Stimulated activated CD8-positive, alpha-beta memory T cell treated with anti-CD3 and anti-CD28 coated beads, Interleukin-7, amount 100 ng/mL, for 1 hour (primary cell): ENCODE measurements at places on chromosomes 1 and 21.

DNA sequence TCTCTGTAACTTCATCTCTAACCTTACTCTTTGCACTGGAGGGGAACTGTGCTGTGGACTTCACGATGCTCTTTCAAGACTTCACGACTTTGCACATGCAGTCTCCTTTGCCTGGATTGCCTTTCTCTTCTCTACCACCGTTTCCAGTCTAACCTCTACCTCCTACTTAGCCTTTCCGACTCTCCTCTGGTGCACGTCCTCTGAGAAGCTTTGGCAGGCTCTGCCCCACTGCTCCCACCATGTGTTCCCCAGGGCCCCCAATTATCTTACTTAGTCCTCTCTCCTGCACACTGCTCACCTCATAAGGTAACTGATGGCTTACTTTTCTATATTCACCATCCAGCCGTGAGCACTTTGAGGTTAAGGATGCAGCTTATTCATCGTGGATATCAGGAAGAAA lies 101.7 kb upstream of the GJB5 start:
- no peak for DNase-seq

GRCh38 chr1:8104278-8105236 lies 78.4 kb upstream of the ERRFI1 start:
- DNase-seq = no peak

GRCh38 chr1:55987491-55988249 lies 591.7 kb downstream of the PLPP3 start:
- no peak for DNase-seq

DNA sequence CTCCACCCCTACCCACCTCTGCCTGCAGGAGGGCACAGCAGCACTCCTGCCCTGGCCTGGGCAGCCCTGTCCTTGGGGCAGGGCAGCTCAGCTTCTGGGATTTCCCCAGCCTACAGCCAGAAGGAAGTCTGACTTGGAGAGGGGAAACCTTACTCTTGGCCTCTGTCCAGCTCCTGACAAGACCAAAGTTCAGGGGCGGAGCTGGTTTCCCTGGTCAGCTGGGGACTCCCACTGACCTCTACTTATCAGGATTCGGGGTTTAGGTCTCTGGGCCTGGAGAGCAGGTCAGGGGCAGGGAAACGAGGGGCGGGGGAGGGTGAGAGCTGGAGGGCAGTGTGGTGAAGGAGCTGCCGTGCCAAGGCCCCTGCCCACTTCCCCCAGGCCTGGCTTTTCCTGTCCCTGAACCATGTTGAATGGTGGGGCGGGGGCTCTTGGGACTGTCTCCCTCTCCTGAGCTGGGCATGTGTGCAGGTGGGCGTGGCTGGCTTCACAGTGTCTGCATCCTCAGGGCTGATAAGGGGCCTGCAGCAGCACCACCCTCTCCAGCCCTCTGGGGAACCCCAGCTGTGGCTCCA lies 16.8 kb upstream of the ETV3 start:
- no peak for DNase-seq

DNA sequence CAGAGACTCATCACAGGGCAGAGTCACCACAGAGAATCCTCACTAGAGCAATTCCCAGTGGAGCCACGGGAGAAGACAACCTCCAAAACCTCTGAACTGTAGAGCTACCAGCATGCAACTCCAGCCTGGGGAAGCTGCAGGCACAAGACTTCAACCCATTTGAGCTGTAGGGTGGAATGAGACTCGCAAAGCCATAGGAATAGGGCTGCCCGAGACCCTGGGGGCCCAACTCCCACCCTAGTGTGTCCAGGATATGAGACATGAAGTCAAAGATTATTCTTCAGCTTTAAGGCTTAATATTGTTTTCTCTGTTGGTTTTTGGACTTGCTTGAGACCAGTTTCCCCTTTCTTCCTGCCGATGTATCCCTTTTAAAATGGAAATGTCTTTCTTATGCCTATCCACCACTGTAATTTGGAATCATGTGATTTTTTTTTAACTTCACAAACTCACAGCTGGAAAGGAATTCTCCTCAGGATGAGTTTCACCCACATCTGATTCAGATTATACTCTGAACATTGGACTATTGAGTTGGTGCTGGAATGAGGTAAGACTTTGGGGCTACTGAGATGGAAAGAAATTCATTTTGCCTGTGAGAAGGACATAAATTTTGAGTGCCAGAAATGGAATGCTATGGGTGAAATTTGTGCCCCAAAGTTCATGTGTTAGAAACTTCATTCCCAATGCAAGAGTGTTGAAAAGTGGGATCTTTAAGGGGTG lies 59.6 kb upstream of the ST6GALNAC5 start:
- no peak for DNase-seq

DNA sequence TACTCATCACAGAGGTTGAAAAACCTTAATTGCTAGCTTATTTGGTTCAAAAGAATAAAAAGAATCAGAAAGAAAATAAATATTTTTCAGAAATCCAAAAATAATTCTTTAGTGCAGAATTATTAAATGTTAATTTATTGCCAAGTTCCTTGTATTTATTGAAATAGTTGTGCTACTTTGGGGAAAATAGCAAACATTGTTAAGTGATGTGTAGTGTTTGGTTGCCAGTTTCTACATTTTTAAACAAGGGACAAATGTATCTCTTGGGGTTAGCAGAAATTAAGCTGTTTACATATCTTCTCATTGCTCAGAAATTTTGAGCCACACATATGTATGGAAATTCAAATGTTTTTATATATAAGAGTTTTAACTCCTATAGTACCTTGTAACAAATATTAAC lies 775.0 kb downstream of the USP25 start:
- DNase-seq = no peak

GRCh38 chr1:153503766-153504165 lies 32.0 kb downstream of the S100A6 start:
- DNase-seq = no peak

DNA sequence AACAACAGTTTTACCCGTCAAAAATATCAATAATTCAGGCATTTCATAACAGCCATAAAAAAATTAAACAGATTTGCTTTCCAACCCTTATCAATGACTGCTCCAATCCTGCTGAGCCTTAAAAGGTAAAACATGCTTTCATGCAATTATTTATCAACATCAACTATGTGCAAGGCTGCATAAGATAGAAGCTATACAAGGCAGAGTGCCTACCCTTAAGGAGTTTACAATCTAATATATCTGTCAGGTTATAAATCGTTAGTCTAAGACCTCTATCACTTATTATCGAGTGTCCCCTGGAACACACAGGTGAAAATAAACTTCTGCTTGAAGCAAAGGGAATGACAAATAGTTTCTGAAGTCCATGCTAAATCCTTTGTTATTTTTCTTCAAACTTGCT lies 1.8 kb downstream of the ERRFI1 start:
- no peak for DNase-seq

DNA sequence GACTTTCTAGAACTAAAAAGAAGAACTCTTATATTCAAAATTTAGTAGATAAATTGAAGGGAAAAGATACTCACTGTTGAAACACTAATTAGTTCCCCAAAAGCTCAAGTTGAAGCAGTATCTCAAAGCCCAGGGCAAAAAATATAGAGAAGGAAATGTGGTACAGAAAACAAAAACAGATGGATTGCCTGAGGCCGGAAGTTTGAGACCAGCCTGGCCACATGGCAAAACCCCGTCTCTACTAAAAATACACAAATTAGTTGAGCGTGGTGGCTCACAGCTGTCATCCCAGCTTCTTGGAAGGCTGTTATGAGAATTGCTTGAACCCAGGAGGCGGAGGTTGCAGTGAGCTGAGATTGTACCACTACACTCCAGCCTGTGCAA lies 36.0 kb downstream of the FAM177B start:
- no peak for DNase-seq

GRCh38 chr1:150268340-150268704 lies 494 bp downstream of the APH1A start:
- peak; percentile 5 for DNase-seq

DNA sequence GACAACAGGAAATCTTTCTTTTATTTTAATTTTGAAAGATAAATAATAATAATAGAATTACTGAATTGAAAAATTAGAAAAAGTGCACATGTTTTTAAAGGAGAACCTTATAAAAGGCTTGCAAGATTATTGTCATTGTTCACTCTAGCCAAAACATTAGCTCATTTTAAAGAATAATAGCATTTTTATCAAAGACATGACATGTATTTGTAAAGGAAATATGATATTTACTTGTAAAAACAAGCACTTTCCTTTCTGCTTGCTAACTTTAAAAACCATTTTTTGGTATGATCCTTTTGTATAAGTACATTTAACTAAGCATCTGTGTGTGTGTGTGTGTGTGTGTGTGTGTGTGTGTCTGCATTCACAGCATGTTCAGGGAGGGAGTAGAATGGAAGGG lies 156.3 kb upstream of the C1orf87 start:
- no peak for DNase-seq

- no peak for DNase-seq
Measured at GRCh38 chr1:240342251-240342625, 250.6 kb downstream of the FMN2 start.

DNA sequence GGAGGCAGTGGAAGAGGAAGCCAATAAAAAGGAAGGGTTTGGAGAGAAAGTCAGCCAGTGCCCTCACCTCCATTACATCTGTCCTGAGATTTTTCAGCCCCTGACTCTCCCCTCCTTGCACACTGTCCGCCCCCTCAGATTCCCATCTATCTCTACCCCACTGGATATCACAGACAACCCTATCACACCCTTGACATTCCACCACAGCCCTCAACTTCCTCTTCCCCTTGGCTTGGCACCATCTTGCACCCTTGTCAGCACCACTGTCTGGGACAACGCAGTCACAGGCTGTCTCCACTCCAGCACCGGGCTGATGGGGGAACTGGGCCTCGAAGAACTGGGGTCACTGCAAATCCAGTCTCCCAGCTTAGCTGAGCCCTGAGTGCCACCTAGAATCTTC lies 14.2 kb upstream of the PLEKHA6 start:
- DNase-seq = no peak

DNA sequence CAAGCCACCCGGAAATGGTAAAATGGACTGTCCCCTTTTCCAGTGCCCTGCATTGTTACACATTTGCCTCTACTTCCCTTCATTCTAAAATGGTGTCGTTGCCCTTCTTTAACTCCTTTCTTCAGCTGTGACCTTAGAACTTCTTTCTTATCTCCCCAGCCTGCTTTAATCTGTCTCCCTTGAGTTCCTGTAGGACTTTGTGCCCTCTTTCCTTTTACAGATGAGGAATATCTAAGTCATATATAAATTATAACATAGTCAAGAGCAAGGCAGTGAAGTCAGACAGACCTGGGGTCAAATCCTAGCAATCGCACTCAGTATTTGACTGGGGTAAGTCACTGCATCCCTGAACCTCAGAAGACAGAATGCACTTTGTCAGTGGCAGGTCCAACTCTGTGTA lies 31.4 kb upstream of the TMEM222 start:
- no peak for DNase-seq

DNA sequence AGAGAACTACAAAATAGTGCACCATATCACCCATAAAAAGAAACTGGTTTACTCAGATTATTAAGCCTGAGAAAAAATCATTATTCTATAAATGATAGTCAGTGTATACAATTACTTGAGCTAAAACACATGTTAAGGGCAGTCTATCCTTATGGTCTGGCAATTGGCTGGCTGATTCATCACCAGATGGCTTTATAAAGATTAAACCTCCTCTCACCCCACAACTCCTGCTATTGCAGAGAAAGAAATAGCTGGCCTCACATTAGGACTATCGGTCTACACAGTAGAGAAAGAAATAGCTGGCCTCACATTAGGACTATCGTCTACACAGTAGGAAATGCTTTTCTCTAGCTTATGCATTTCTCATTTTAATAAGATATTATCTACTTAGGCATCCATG lies 21.2 kb downstream of the CEP170 start:
- no peak for DNase-seq

DNA sequence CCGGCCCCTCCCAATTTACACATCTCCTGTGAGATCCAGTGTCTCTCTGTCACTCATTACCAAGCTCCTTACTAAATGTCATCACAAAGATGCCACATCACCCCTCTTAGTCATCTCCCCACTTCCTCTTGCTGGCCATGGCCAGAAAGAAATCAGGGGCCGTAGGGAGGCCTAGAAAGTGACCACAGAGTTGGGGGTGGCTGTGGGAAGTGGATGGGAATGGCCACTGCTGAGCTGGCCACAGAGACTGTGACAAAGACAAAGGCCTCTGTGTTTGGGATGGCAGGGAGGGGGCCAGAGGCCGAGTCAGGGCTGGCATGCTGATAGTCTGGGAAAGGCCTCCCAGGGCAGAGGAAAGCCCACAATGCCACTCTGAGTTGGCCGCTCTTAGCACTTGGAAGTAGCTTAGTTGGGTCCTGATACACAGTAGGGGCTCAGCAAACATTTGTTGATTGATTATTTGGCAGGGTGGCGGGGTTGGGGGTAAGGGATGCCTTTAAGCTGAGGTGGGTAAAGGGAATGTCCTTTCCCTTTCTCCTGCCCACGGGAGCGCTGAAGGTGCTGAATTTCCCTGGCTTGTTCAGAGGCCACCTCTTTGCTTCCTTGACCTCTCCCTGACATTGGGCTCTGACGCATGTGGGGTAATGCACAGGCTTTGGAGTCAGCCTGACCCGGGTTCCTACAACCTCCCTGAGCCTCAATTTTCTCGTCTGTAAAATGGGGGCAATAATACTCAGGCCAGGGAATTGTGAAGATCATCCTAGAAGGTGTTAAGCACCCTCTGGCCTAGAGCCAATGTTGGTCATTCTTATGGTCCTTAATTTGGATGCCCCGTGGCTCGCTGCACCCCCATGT lies 13.2 kb downstream of the NAV1 start:
- DNase-seq = no peak

GRCh38 chr1:80495806-80496205 lies 1304.9 kb upstream of the ADGRL2 start:
- DNase-seq = no peak

DNA sequence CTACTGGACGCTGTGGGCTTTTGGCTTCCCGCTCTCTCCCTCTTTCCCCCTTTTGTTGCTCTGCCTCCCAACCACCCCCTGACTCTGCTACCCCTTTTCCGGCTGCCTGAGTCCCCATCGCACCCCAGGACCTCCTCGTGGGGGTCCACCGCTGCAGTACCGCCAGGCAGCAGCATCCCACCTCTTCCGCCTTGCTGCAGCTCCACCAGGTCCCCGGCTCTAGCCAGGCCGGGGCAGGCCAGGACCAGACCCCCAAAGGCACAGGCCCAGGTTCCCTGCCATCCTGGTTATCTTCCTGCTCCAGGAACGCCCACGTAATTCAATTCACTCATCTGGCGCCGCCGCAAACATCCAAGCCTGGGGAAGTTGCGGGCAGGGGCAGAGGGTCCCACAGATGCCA lies 139.8 kb downstream of the LIPI start:
- DNase-seq = no peak

- no peak for DNase-seq
Measured at GRCh38 chr1:115133440-115133839, 44.1 kb upstream of the TSPAN2 start.

DNA sequence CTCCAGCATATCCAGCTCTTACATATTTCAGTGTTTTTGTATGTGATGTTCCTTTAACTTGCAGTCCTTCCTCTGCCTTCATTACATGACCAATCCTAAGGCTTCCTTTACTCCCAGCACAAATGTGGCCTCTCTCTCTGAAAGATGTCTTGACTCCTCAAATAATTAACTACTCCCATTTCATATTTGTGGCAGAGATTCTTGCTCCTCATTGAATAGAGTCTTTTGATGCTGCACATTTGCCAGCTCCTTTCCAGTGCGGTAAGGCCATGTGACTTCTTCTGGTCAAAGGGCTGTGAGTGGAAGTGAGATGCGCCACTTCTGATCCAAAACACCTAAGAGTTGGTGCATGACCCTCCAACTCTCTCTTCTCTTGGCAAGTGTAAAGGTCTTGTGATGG lies 19.1 kb upstream of the LAMC1 start:
- no peak for DNase-seq

- DNase-seq = no peak
Measured at GRCh38 chr1:109850827-109851226, 59.8 kb upstream of the CSF1 start.
